Myometrial cell (primary cell): ENCODE measurements at places on chromosomes 4 and X. TPM values are rescaled to one million over a fixed set of nuclear protein-coding genes. Genes with fewer than 3 reads are reported as not detected.

MCUB gene
- 18.3 and 24.8 TPM in 2 replicates for total RNA-seq

NAA11 gene
- not detected in 2 replicates for total RNA-seq

PLAC8 gene
- 2.5 and 2.6 TPM in 2 replicates for total RNA-seq

REST gene
- total RNA-seq, result 15.3 and 24.8 TPM in 2 replicates

ENPEP gene
- total RNA-seq, result under 0.01 and 2.3 TPM in 2 replicates

EGFL6 gene
- not detected in 2 replicates for total RNA-seq

AMMECR1 gene
- 16.8 and 17.0 TPM in 2 replicates for total RNA-seq

ALAS2 gene
- total RNA-seq, result not detected in 2 replicates

PLP1 gene
- total RNA-seq, result 1.8 TPM in 1 of 2 replicates, not detected in the other

MAGEC1 gene
- total RNA-seq, result not detected in 2 replicates

CXCL3 gene
- total RNA-seq, result 0.18 and 1.4 TPM in 2 replicates

GRIA3 gene
- 1.1 TPM in 1 of 2 replicates, not detected in the other for total RNA-seq

SLC16A2 gene
- total RNA-seq, result 6.7 and 8.4 TPM in 2 replicates

CCDC158 gene
- total RNA-seq, result not detected in 2 replicates

PDGFRA gene
- total RNA-seq, result 63.1 and 101 TPM in 2 replicates

COL4A5 gene
- 69.8 and 115 TPM in 2 replicates for total RNA-seq

SERTM2 gene
- 0.71 and 1.2 TPM in 2 replicates for total RNA-seq

APOO gene
- total RNA-seq, result 17.3 and 18.6 TPM in 2 replicates

SYTL4 gene
- 6.1 and 7.1 TPM in 2 replicates for total RNA-seq

BEX1 gene
- 1.8 and 3.7 TPM in 2 replicates for total RNA-seq

AIFM1 gene
- total RNA-seq, result 17.9 and 29.4 TPM in 2 replicates

FRMPD3 gene
- not detected in 2 replicates for total RNA-seq

GAGE13 gene
- not detected in 2 replicates for total RNA-seq
